ENCODE measurements at places on chromosomes 16 and 17. TPM values are rescaled to one million over a fixed set of nuclear protein-coding genes. Genes with fewer than 3 reads are reported as not detected.

The TRAF4 gene
- total RNA-seq: 182 TPM

The CD300A gene
- 3.1 TPM for total RNA-seq

The FA2H gene
- not detected for total RNA-seq

The VPS9D1 gene
- 3.7 TPM for total RNA-seq

The RND2 gene
- total RNA-seq: 0.22 TPM

The TOP2A gene
- total RNA-seq: 143 TPM

The CA7 gene
- total RNA-seq: not detected

The TBC1D3E gene
- total RNA-seq: not detected

The TEX19 gene
- not detected for total RNA-seq

The AIPL1 gene
- not detected for total RNA-seq

The SYCE1L gene
- 4.6 TPM for total RNA-seq
